ENCODE measurements at places on chromosomes 2 and 18. TPM values are rescaled to one million over a fixed set of nuclear protein-coding genes. Genes with fewer than 3 reads are reported as not detected.

The ZDBF2 gene
- total RNA-seq = 10.1 TPM

The SRD5A2 gene
- not detected for total RNA-seq

The CPO gene
- not detected for total RNA-seq

The CAMKMT gene
- 11.8 TPM for total RNA-seq

The ATOH8 gene
- total RNA-seq = not detected

The POTEI gene
- not detected for total RNA-seq

The LRP1B gene
- not detected for total RNA-seq

The SIGLEC15 gene
- total RNA-seq = not detected

The DAW1 gene
- not detected for total RNA-seq

The OTOS gene
- not detected for total RNA-seq

The PAIP2B gene
- 2.4 TPM for total RNA-seq

The GALR1 gene
- total RNA-seq = not detected

The RUFY4 gene
- total RNA-seq = 2.0 TPM

Measured in activated naive CD8-positive, alpha-beta T cell treated with anti-CD3 and anti-CD28 coated beads for 36 hours (primary cell).